Right cardiac atrium (tissue), 5 donors: ENCODE measurements at places on chromosomes 3 and 15.

DNA sequence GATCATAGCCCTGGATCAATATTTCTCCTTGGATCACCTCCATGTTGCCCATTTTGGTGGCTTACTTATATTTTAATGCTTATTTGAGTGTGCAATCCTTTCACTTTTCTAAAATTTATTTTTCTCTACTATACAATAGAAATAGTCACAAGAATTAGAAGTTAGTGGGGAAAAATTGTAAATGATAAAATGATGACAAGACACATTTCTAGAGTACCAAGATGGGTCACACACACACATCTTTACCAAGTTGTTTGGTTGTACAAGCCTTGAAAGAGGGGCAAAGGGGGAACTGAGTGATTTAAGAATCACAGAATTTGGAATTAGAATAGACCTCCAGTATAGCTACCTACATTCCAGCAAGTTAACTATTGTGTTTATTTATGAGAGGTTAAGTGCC is 545.8 kb downstream of the RBMS3 start:
- no peak for DNase-seq

- no peak for DNase-seq
Measured at GRCh38 chr3:182713743-182714517, 79.4 kb upstream of the ATP11B start.

DNA sequence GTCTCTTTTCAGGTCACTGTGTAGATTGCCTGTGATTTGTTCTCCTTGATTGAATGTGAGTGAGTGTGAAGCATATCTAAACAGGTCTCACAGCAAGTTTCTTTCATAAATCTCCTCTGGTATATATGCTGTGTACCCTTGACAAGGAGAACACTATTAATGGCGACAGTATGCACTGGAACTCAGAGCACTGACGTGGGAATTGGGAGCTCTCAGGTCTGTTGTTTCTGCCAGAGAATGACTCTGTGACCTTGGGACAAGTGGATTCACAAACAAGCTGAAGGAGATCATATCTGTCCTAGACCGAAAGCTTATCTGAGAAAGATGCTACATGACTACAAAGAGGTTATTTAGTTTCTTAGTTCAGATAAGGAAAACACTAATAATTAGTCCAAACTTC is 326.3 kb upstream of the TPRG1 start:
- DNase-seq = no peak

DNA sequence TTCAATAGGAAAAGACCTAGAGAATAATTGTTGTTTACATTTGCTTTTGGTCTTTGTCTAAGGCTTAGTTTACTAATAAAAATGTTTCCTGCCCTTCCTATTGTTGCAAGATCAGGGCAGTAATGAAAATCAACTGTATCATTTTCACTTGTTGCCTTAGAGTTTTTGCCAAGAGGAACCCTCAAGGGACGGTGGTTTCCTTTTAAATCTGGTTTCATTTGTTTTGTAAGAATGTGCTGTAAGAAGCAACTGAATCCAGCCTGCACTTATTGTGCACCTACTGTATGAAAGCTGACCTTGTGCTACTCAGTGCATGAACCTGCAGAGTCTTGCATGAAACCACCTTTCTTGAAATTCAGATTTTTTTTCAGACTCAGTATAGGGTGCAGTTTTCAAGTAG is 5.3 kb downstream of the IGF1R start:
- DNase-seq = no peak
